ENCODE measurements at places on chromosomes 16 and 17. TPM values are rescaled to one million over a fixed set of nuclear protein-coding genes. Genes with fewer than 3 reads are reported as not detected.

Gene TMC8
- total RNA-seq, result 0.35 TPM

Gene C16orf92
- not detected for total RNA-seq

Gene SLC5A11
- 0.31 TPM for total RNA-seq

Gene DNAH2
- total RNA-seq, result 0.01 TPM

Gene C16orf46
- total RNA-seq, result 0.66 TPM

Gene SLC22A31
- total RNA-seq, result 1.3 TPM

Gene CASKIN1
- total RNA-seq, result 0.56 TPM

Gene CDH16
- total RNA-seq, result 0.36 TPM

Gene CAPNS2
- not detected for total RNA-seq

Gene KRTAP9-4
- total RNA-seq, result not detected

Gene HOXB3
- total RNA-seq, result 6.6 TPM

Gene GRB7
- 6.9 TPM for total RNA-seq

Gene CIBAR2
- total RNA-seq, result not detected

Gene TCAP
- 1.4 TPM for total RNA-seq

Gene QRICH2
- 1.7 TPM for total RNA-seq

Gene ADGRG3
- 0.36 TPM for total RNA-seq

Gene OR3A2
- not detected for total RNA-seq

Gene RNF157
- total RNA-seq, result 6.0 TPM

Gene TMEM132E
- total RNA-seq, result not detected

Gene ARSG
- total RNA-seq, result 1.6 TPM

Gene TBC1D3L
- total RNA-seq, result 12.6 TPM

Gene CCDC200
- not detected for total RNA-seq

Gene PSKH1
- 19.4 TPM for total RNA-seq

Gene KRT31
- total RNA-seq, result not detected

Gene PRAC2
- total RNA-seq, result not detected

Gene CMTM4
- 29.2 TPM for total RNA-seq

Gene SHISA9
- not detected for total RNA-seq

Gene HSD17B2
- total RNA-seq, result not detected

Gene RTN4RL1
- 3.4 TPM for total RNA-seq
